ENCODE measurements at places on chromosomes 12 and 14. TPM values are rescaled to one million over a fixed set of nuclear protein-coding genes. Genes with fewer than 3 reads are reported as not detected.

DAO gene
- total RNA-seq: not detected

HOXC10 gene
- 4.5 TPM for total RNA-seq

BHLHE41 gene
- 3.2 TPM for total RNA-seq

FAM181A gene
- not detected for total RNA-seq

DEPDC4 gene
- total RNA-seq: 3.9 TPM

TAS2R19 gene
- total RNA-seq: 5.7 TPM
